ENCODE measurements at places on chromosomes 11 and 22.

GRCh38 chr11:16986434-16987204 is 27.6 kb downstream of the PLEKHA7 start:
- DNase-seq = no peak

DNA sequence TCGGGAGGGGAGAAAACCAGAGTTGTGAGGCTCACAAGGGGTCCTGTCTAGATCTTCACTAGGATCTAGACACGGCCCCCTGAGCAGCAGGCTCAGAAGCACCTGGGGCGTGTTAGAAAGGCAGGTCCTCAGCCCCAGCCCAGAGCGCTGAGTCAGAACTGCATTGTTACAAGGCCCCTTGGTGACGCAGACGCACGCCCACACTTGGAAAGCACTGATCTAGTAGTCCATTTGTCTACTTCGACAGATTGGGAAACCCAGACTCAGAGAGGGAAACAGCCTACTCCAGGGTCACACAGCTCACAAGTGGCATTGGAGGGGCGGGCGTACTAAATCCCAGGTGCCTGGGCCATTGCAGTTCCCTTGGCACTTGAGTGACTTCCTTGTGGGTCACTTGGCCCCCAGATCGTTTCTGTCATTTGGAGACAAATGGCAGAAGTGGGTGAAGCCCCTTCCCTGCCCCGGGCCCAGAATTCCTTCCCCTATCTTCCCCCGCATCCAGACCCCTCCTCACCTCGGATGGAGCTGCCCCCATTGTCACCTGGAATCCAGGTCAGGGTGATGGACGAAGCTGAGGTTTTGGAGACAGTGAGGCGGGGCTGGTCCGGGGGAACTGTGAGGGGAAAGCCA is 110.8 kb downstream of the CEP164 start:
- no peak for DNase-seq

DNA sequence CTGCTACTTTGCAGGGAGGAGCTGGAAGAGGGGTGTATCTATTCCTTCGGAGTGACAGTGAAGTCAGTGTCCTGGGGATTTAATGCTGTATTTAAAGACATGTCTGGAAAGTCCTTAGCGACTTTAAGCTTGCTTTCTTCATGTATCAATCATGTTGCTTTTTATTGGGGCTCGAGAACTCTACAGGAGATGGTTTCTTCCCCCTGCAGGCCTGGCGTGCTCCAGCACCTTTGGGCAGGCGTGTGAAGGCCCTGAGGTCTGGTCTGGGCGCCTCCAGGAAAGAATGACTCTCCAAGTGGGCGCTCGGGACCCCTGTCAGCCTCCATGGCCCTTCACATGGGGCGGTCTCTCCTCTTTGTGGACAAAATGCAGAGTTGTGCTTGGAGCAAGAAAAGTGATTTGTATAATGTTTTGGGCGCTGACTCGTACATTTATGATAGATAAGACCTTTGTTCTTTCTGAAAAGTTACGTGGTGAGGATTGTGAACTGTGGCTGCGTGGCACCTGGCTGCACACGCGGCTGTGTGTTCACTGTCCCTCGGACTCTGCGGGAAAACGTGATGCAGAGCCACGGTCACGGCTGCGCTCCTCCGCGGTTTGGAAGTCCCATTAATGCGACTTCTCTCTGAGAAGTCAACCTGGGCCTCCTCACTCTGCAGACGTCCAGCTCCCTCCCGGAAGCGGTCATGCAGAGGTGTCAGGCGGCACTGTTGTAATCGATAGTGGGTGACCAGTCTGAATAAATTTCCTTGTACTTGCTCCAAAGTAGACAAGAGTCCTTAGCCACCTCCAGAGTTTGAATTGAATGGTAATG is 282.5 kb downstream of the TBC1D22A start:
- no peak for DNase-seq

DNA sequence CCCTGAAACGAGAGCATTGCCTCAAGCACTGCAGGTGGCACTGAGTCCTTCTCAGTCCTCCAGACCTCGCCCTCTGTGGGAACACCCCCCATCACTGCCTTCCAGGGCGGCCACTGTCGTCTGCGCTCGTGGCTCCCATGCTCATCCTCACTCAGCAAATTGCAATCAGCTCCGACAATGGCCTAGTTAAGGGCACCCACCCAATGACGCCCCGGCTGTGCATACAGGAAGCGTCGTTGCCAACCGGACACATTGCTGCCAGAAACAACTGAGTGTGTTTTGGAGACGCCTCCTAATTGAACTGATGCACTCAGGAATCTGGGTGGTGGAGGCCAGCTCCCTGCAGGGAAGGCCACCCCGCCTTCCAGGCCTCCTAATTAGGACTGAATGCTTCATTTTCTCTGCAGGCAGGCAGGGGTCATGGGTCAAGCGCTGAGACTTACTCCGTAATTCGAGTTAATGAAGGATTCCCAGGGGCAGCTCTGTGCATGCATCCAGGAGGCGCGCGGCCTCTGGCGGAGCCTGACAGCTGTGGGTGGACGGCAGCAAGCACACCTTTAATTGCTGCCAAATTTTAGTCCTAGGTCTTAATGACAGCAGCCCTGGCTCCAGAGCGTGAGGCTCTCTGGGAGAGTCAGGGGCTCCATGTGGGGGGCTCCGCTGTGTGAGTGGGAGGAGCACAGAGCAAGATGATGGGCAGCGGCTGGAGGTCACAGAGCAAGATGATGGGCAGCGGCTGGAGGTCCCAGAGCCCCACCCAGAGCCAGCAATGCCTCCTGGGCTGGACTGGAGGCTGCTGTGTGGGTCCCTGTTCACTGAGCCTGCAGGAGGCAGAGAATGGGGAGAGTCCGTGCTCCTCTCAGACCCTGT is 199.0 kb downstream of the BRD1 start:
- DNase-seq = no peak

DNA sequence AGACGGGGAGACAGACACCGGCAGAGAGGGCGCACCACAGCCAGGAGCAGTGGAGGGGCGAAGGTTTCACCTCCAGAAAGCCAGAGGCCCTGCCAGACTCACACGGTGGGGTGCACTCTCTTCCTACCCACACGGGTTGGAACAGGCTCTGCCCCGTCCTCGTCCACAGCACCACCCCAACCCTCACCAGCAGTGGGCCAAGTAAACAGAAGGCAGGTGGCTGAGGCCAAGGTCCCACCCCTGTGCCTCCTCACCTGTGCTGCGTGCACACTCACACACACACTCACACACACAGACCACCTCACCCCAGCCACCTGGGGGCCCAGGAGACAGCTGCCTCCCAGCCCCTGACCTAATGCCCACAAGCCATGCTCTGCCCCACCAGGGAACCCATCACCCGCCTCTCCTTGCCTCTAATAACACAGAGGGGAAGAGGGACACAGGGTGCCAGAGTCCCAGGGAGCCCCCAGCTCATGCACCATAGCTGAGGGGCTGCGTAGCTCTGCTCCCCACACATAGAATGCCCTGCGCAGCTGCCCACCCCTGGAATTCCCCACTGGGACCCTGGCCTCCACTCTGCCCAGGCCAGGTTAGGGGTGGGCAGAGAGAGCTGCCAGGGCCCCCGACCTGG is 3.1 kb downstream of the CYB5R3 start:
- DNase-seq = no peak

Data from endothelial cell (in vitro differentiated cells).